Vein endothelial cell (primary cell): ENCODE measurements at places on chromosomes 1 and 21. TPM values are rescaled to one million over a fixed set of nuclear protein-coding genes. Genes with fewer than 3 reads are reported as not detected.

Gene DIRAS3
- 0.57 and 0.98 TPM in 2 replicates for total RNA-seq

Gene XKR8
- total RNA-seq, result 10.8 and 11.4 TPM in 2 replicates

Gene RIPPLY3
- total RNA-seq, result not detected in 2 replicates

Gene TMEM269
- total RNA-seq, result not detected in 2 replicates

Gene OR2L3
- not detected in 2 replicates for total RNA-seq

Gene AIM2
- total RNA-seq, result not detected in 2 replicates

Gene CROCC
- total RNA-seq, result 9.4 and 17.3 TPM in 2 replicates

Gene LHX8
- not detected in 2 replicates for total RNA-seq

Gene TNFAIP8L2
- total RNA-seq, result not detected in 2 replicates

Gene KCNQ4
- not detected in 2 replicates for total RNA-seq

Gene OR2AK2
- total RNA-seq, result 0.19 TPM in 1 of 2 replicates, not detected in the other

Gene TSPAN1
- total RNA-seq, result not detected in 2 replicates
